A172 (cell line): ENCODE measurements at places on chromosomes 3 and 15. TPM values are rescaled to one million over a fixed set of nuclear protein-coding genes. Genes with fewer than 3 reads are reported as not detected.

The FILIP1L gene
- 29.0 and 48.1 TPM in 2 replicates for total RNA-seq

The A4GNT gene
- total RNA-seq = not detected in 2 replicates

The RASL12 gene
- total RNA-seq = not detected in 2 replicates

The GLT8D1 gene
- 74.6 and 100 TPM in 2 replicates for total RNA-seq

The SLC22A14 gene
- not detected in 2 replicates for total RNA-seq

The GPR171 gene
- total RNA-seq = not detected in 2 replicates

The MST1 gene
- total RNA-seq = 0.72 and 2.0 TPM in 2 replicates

The PRR20G gene
- not detected in 2 replicates for total RNA-seq

The NR1I2 gene
- not detected in 2 replicates for total RNA-seq

The LIPC gene
- total RNA-seq = 0.55 TPM in 1 of 2 replicates, not detected in the other

DNA sequence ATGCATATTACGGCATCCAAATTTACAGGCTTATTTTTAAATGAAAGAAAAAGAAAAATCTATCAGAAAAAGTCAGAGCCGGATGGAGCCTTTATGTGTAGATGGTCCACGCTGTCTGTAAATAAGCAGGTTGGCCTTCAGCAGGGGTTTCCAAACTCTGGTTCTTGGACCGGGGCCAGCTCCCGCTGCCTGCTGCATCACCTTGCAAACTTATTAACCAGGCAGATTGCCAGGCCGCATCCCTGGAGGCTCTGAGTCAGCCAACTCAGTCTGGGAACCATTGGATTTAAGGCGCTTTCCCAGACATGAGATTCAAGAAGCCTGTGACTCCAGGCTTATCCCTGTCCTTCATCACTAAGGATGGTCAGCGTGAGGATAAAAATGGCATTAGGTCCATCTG, 212.4 kb downstream of the OPA1 start:
- DNase-seq = peak; percentile 99

- DNase-seq = no peak
Observed at GRCh38 chr15:63166219-63166618, 8.9 kb upstream of the RPS27L start.

DNA sequence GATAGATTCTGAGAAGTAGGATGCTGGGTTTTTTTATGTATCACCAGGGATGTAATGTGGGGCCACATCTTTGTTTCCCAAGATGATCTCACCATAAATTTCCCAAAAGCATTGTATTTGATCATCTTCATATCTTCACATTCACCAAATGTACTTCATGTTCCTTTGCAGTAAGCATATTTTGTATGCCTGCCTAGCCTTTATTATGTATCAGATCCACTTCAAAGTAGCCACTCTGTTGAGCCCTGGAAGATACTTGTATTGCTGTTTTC, 14.2 kb upstream of the GATM start:
- no peak for DNase-seq

DNA sequence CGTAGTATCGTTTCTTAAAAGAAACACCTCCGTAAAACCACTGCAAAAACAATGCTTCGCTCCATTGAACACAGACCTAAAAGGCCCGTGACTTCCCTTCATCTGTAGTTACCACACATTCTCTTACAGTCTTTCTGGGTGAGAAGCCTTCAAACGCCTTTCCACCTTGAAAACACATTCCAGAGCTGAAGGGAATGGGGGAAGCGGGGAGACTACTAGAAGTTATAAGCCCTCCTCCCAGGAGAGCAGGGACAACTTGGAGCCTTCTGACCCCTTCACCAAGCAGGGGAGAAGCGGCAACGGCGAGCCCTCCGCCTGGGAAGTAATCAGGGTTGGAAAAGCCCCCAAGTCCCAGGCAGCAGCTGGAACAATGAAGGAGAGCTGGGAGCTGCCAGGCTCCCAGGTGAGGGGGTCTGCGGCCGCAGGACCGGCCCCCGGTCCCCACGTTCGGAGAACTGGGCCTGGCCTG, 461 bp downstream of the SECISBP2L start:
- peak; percentile 27 for DNase-seq

DNA sequence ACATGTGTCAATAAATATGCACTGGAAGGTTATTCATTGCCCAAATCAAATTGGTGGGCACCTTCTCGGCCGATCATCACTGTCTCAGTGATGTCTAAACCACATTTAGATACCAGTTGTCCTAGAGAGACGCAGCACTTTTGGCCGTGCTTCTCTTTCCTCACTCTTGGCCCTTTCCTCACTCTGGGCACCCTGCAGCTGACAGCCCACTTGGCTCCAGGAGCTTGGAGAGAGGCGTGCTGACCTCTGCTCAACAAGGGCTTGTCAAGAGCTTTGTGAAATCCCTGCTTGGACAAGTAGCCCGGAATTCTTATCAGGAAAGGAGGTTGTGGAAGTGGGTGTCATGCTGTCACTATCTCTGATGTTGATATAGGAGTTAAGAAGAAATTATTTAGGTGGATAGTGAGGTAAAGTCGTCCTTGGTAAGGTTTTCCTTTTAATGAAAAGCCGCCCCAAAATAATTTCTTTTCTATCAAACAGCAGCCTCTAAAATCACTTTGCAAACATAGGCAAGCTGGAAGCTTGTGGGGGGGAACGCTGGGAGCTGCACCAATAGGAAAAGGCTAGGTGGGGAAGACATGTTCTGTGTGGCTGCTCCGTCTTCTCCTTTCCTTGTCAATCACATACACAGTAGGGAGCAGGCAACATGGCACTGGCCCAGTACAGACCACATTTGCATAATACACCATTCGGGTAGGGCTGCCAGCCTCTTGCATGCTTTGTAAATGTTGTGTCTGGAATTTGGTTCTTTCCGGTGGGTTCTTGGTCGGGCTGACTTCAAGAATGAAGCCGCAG, 126.8 kb upstream of the UBE3A start:
- no peak for DNase-seq

DNA sequence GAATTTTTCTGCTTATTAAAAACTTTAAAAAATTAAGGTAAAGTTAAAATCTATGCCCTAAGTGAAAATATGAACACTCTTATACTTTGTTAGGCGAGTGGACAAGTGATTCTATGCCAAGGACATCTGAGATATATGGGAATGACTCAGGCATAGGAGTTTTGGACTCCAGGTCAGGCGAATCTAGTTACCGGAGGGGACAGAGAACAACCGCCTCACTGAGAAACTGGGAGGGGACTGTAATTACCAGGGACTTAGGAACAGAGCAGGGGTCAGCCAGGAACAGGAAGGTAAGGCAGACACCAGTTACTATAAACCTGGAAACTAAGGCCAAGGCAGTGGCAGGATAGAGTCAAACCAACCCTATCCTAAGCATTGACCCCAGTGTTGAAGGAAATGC, 16.8 kb upstream of the ATP1B3 start:
- DNase-seq = no peak

DNA sequence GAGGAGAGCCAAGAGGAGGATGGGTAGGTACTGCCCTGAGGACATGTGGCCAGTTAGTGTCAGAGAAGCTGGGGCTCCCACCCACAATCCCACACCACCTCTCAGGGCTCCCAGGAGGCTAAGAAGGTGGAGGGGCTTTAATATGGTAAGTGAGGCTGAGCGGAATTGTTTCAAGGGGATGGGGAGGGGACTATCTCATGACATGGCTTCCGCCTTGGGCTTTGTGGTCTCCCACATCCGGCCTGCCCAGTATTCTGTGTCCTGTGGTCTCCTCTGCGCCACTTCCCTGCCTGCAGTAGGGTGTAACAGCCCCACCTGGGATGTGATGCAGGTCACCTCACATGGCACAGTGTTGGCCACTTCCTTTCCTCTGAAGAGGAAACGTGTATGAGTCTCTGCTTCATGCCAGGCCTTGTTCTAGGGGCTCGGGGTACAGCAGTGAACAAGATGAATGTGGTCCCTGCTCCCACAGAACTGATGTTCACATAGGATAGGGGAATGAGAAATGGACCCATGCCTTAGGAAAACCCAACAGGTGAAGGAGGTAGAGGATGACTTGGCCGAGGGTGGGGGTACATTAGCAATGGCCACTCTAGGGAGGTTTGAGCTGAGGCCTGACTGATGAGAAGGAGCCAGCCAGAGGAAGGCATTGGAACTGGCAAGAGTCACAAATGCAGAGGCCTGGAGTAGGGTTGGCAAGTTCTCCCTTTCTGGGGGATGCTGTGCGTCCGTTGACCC, 3.2 kb downstream of the NEIL1 start:
- no peak for DNase-seq

GRCh38 chr3:195204360-195205163, 66.4 kb downstream of the XXYLT1 start:
- DNase-seq = no peak

- DNase-seq = no peak
Observed at GRCh38 chr3:118813472-118813871, 221.2 kb downstream of the IGSF11 start.

GRCh38 chr15:67564021-67564967, 21.8 kb downstream of the MAP2K5 start:
- DNase-seq = no peak

DNA sequence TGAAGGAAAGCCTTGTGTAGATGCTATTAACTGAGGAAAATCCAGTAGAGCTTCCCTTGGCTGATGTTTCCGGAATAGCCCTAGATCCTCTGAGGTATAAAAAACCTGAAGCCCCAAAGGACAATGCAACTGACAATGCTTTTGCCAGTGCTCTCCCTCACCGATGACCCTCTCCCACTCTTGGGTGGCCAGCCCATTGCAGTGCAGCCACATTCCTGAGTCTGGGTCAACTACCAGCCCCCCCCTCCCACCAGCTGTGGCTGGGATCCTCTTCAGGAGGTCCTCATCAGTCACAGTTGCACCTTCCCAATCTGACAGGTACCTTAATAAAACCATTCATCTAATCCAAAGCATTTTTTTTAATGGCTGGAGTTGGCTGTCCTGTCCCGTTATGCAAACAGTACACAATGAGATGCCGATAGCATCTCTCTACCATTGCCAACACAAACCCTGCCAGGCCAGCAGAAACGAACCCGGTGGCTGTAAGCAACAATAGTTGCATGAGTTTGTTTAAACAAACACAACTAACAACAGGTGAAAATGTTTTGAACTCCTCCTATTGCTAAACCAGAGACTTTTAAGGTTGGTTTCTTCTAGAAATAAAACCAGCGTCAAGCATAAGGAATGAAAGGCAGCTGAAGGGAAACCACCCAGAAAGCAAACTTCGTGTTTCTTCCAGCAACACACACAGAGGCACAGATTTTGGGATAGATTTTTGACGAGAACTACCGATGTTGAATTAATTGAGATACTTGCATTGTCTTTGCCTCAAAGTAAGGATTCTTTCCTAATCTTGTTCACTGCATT, 128.3 kb upstream of the ARHGEF3 start:
- no peak for DNase-seq

GRCh38 chr3:81581966-81582599, 179.4 kb downstream of the GBE1 start:
- peak; percentile 38 for DNase-seq

GRCh38 chr3:160564258-160564911, 986 bp downstream of the KPNA4 start:
- no peak for DNase-seq

DNA sequence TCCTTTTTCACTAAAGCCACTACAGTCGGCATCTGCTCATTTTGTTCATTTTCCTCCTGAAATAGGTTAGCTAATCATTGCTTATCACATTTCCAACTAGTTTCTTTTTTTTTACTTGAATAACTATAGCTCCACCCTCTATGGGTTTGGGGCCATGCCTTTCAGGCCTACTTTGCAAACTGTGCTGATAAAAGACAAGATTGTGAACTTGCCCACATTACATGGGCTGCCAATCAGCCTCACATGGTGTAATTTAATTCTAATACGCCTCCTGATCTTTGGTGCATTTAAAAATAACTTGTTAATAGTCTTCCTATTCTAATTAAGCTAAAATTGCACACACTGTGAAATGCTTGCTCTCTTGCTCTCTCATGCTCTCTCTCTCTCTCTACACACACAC, 90.5 kb downstream of the TGFBR2 start:
- no peak for DNase-seq

DNA sequence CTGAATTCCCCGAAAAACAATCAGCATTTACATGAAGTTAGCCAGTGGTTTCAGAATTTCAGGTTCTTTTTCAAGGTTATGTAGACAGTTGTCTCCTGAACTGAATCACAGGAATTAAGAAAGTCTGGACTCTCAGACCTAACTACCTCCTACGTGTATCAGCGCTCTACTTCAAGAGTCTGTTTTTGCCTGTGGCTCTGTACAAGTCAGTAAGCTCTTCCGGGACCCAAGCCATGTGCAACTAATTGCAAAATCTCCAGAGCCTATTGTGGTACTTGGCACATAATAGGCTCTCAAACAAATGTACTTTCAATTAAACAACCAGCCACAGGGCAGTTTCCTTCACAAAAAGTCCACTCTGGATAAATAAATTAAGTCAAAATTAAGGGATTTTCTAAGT, 414.2 kb downstream of the PDCD6IP start:
- no peak for DNase-seq
